ENCODE measurements at places on chromosomes 7 and 10.

DNA sequence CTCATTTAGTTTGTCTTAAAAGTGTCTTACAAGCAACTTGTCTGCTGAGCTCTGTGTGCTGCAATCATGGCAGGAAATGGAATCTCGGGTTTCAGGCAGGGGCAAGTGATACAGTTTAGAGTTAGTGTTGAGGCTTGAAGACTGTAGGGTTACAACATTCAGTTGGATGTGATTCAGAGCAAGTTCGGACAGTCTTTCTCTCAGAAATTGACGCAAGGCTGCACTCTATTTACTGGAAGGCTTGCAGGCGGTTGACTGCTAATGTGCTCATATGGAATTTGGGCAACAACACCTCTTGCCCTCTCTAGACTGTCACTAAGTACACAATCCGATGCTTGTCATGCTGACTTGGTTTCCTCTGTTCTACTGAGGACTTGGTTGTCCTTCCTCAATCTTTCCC lies 161.7 kb upstream of the BMPER start:
- no peak for DNase-seq

GRCh38 chr10:56586461-56586891 lies 225.4 kb upstream of the ZWINT start:
- DNase-seq: no peak

- no peak for DNase-seq
Observed at GRCh38 chr7:47725031-47725780, 143.3 kb upstream of the TNS3 start.

DNA sequence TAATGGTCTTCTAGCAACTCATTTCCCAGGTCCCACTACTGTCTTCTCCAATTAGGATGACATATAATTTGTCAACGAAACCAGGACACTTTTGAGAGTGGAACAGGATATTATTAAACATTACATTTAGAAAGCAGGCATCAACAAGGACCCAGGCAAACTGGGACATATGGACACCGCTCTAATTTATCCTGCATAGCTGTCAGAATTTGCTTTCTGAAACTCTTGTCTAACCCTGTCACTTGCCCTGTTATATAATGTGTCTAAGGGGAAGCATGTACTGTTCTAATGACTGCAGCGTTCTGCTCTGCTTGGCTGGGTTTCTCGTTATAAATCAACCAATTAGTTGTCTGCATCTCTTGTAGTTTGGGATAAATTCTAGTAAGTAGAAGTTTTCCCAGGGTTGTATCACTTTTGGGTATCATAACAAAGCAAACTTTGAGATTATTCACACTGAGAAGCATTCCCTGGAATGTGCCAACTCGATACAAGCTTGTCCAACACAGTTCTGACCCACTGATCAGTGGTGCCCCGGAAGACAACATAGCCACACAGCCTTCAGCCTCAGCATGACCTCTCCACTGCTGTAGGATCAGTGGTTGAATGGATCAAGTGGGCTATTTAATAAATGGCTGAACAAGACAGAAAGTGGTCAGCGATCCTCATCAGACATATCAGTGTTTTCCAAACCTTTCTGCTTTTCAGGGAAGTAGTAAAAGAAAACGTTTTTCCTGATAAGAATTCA lies 228.1 kb downstream of the KIF20B start:
- no peak for DNase-seq

GRCh38 chr10:131977323-131978096 lies 4.2 kb downstream of the BNIP3 start:
- no peak for DNase-seq

- DNase-seq: no peak
Observed at GRCh38 chr10:60827791-60828488, 49.7 kb downstream of the CDK1 start.

DNA sequence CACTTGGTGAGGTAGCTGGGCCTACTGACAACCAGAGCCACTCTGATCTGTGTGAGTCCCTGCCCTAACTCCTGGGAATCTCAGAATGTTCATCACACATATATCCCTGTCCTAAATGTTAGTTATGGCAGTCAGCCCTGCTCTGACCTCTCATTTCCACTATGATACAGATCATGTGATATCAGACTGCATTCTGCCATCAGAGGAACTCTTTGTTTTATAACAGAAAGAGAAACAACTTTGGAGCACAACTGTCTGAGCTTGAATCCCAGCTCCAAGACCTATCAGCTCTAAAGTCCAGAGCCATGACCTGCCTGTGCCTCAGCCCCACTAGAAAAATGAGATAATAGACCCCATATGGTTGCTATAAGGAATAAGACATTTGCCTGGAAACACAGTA lies 54.6 kb upstream of the ABCB4 start:
- no peak for DNase-seq

DNA sequence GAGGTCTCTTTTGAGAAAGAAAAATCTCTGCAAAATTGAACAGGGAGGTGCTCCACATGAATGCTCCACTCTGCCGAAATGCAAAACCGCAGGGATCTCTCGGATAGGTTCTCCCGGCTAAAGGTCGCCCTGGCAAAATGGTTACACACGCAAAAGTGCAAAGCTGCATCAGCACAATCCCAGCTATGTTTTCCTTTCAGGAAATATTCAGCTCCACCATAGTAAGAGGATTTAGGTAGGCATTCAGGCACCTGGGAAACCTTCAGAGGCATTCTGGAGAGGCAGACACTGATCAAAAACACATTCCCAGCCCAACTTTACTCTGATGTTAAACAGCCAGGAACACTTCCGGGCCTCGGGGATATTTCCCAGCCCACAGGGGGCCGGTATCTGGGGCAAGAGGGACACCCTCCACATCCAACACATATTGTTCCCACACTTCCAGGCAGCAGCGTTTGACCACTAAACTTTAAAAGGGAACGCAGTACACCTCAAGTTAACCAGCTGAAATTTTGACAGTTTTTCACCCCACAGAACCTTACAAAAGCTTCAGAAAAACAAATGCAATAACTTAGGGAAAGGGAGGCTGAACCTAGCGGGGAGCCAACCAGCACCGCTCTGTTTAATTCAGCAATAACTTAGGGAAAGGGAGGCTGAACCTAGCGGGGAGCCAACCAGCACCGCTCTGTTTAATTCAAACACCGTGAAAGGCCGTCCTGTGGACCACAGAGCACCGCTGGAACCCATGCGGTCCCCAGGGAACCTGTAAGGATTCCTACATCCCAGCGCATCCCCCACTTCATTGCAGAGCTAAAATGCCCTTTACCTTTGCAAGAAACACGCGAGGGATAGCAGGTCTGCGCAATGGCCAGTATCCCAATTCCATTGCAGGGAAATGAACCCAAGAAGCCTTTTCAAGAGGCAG lies 45.9 kb downstream of the TNS3 start:
- no peak for DNase-seq

DNA sequence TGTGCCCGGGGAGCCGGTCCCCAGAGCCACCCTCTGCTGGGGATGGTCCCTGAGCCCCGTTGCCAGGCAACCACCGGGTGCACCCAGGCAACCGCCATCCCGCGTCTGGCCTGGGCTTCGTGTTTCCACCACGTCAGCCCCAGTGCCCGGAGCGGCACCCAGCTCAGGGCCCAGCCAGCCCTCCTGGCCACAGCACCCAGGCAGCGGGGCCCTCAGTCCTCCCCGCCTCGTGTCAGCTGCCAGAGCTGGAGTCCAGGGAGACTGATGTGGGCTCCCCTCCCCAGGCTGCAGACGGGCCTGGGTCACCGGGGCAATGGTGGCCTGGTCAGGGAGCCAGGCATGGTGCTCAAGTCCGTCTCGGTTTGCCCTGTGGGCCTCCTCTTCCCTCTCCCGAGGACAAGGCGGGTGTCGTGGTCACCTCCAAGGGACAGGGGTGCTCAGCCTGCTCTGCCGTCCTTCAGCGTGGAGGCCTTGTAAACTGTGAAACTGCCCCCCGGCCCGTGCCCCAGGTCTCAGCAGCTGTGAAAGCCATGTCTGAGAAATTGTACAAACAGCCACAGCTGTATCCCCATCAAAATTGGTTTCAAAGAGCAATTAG lies 72.5 kb downstream of the MICALL2 start:
- no peak for DNase-seq

DNA sequence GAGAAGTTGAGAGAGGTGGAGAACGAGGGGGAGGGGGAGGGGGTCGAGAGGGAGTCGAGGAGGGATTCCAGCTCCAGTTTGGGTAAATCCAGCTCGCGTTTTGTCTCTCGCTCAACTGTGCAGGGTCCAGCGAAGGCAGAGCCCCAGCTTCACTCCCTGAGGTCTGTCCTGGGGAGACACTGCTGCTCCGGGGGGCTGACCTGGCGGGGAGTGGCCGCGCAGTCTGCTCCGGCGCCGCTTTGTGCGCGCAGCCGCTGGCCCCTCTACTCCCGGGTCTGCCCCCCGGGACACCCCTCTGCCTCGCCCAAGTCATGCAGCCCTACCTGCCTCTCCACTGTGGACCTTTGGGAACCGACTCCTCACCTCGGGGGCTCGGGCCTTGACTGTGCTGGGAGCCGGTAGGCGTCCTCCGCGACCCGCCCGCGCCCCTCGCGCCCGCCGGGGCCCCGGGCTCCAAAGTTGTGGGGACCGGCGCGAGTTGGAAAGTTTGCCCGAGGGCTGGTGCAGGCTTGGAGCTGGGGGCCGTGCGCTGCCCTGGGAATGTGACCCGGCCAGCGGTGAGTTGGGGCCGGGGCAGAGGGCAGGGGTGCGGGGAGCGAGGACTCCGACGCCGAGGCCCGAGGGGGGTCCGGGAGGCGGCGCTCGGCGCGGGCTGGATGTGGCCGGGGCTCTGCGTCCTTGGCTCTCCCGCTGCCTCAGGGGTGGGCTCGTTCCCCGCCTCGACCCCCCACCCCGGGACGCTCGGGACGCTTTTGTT lies at the start of gene TET1:
TET1 (plus strand) TSS at position 152 of the 757 bp plus-strand sequence. CDS start 12,002 bp downstream, outside the sequence.
- no peak for DNase-seq

DNA sequence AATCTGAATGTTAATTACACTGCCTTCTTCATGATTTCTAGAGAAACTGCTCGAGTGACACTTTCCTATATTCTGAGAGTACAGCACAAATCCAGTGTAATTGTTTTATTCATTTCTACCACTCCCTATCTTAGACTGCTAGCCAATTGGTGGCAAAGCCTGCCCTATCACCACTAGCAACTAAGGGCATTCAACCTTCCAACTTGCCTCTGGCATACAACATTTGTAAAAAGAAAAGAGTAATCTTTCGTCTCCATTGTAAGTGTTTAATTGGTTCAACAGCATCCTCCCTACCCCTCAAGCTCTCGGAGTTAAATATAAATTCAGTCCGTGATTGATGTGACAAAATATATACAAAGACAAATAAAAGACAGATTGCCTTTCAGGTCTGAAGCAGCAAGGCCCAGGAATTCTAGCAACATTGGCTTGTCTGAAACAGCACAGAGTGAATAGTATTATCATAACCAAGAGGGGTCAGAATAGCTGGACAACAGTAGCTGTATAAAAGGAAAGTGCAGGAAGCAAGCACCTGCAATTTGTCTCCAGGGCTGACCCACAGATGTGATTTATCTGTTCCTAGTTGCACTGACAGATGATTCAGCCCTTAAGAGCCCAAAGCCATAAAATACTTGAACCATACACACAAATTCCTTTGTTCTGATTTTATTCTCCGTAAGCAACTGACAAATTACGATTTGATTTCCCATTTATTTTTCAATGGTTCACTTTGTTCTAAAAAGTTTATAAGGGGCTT lies 47.6 kb upstream of the ANKRD1 start:
- DNase-seq: no peak

- DNase-seq: no peak
Observed at GRCh38 chr10:20040012-20040411, 223.8 kb downstream of the PLXDC2 start.

GRCh38 chr7:3861941-3862340 lies 560.9 kb downstream of the SDK1 start:
- DNase-seq: no peak

DNA sequence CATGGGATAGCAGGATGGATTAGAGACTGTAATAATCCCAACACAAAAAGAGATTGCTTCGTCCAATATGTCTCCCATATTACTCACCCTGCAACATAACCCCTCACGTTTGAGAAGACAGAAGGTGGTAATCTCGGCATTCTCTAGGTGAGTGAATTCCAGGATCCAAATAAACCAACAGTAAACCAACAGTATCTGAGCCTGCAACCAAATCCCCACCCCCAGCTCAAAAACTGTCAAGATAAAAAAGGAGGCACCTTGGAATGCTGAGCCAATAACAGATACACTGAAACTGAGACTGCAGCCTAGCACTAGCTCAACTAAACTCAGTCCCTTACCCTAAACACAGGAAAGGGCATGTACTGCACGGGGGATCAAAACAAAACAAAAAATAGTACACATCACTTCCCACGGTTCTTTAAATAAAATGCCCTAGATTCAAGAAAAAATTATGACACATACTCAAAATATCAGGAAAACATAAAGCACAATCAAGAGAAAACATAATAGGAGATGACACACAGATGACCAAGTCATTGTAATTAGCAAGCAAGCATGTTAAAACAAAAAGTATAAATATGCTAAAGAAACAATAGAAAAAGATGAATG lies 28.0 kb downstream of the IPMK start:
- no peak for DNase-seq

- DNase-seq: no peak
Observed at GRCh38 chr7:139875821-139876241, 46.8 kb downstream of the TBXAS1 start.

- DNase-seq: no peak
Observed at GRCh38 chr10:14163377-14164086, 167.2 kb downstream of the FRMD4A start.

DNA sequence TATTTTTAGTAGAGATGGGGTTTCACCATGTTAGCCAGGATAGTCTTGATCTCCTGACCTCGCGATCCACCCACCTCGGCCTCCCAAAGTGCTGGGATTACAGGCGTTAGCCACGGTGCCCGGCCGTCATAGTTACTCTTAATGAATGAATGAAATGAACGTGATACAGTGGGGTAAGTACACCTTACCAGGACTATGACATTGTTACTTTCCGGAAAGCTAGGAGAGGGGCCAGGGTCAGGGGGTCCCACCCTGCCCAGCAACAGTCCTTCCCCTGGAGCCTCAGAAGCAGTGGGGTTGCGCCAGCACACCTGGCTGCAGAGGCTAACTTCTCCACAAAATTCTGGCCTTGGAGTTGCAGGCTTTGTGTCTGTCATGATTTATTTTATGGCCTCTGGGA lies 21.4 kb downstream of the VSTM4 start:
- no peak for DNase-seq

- DNase-seq: no peak
Observed at GRCh38 chr10:120508966-120509365, 51.9 kb downstream of the PLPP4 start.
